D721Med (cell line): ENCODE measurements at places on chromosomes 2 and 18.
A peak's percentile ranks its signal among the peaks of the same experiment; 100 is the strongest.

DNA sequence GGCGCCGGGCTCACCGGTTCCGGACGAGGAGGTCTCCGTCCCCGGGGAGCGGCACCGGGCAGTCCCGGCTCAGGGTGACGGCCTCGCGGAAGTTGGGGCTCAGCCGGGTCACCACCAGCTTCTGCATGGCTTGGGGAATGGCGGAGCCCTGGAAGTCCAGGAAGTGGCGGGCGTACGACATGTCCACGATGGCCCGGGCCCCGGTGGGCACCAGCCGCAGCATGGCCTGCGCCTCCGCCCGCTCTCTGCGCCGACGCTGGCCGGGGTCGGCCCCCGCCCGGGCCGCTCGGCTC, 157 bp downstream of the PTGR3 start:
- no peak for DNase-seq

GRCh38 chr2:179536185-179536584, 271.6 kb upstream of the SESTD1 start:
- DNase-seq = no peak

DNA sequence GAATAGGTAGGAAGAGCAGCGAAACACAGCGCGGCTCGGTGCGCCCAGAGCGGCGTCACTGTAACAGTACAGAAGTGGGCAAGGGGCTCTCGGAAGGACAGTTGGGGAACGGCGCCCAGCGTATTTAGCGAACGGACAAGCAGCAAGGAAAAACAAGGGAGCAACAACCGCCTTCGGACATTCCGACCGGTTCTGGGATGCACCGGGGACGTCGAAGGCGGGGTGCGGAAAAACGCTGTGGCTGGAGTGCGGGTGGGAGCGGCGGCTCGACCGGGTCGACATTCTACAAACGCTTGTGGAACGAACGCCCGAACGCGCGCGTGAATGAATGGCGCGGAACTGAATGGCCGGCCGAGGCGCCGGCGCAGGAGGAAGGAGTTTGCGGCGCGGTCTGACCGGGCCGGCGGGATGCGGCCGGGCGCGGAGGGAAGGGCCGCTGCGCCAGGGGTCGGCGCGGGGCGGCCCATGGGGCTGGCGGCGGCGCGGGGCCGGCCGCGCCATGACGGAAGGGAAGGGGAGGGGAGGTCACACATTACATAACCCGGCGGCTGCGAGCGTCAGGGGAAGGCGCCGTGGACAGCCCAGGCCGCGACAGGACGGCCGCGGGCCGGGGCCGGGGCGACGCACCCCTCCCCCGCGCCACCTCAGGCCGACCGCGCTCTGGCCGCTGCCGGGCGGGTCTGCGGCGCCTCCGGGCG, 605 bp downstream of the REV1 start:
- no peak for DNase-seq

- DNase-seq = no peak
Measured at GRCh38 chr2:146246002-146246735, 1598.7 kb upstream of the ACVR2A start.

GRCh38 chr2:233605680-233606079, 11.8 kb upstream of the UGT1A8 start:
- no peak for DNase-seq

DNA sequence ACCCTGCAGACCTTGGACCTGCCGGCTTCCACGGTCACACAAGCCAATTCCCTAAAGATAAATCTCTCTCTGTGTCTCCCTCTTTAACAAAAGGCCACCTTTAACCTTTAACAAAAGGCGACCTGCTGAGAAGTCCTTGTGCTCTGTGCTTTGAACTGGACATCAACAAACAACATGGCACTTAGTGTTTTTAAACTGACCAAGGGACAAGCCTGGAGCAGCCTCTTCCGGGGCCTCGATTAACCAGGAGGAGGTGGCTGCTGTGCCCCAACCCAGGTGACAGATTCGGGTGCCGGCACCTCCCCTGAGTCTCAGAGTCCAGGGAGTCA, 135.3 kb downstream of the RTP5 start:
- no peak for DNase-seq

GRCh38 chr2:53111406-53111805, 656.2 kb upstream of the CHAC2 start:
- DNase-seq = no peak

DNA sequence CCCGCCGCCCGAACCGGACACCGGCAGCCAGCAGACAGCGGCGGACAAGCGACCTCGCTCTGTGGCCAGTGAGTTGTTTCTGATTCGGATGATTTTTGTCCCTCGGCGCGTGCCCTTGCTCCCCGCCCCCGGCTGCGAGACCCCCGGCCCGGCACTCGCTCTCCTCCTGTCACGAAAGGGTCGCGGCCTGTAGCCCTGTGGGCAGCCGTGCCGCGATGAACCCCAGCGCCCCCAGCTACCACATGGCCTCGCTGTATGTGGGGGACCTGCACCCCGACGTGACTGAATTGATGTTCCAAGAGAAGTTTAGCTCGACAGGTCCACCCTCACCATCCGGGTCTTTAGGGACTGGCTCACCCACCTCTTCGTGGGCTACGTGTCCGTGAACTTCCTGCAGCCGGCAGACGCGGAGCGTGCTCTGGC, 1257.5 kb upstream of the ACVR2A start:
- no peak for DNase-seq

DNA sequence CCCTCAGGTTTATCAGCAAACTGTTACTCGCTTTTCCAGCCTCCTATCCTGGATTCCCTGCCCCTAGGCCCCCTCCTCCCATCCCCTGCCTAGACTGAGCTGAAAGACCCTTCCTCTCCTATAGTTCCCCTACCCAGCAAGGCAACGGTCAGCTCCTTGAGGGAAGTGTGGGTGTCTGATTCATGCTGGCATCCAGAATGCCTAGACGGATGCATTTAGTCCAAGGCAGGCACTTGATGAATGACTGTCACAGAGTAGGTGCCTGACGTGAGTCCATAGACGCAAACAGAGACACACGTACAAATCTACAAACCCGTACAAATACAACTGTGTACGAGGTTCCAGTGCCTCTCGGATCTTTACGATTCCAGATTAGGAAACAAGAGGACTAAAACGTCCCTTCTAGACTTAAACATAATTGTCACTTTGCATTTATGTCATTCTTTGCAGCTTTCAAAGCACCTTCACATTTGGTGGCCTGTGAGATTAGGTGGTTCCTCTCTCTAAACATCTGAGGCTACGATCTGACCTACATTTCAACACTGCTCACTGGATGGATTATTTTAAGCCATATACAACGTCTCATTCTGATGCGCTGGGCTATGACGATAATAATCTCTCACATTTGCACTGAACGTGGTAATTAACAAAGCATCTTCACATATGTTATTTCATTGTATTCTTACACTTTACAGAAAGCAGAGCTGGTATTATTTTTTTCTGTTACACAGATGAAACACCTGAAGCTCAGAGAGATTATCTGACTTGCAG, 36.7 kb downstream of the DNMT3A start:
- peak; percentile 60 for DNase-seq

DNA sequence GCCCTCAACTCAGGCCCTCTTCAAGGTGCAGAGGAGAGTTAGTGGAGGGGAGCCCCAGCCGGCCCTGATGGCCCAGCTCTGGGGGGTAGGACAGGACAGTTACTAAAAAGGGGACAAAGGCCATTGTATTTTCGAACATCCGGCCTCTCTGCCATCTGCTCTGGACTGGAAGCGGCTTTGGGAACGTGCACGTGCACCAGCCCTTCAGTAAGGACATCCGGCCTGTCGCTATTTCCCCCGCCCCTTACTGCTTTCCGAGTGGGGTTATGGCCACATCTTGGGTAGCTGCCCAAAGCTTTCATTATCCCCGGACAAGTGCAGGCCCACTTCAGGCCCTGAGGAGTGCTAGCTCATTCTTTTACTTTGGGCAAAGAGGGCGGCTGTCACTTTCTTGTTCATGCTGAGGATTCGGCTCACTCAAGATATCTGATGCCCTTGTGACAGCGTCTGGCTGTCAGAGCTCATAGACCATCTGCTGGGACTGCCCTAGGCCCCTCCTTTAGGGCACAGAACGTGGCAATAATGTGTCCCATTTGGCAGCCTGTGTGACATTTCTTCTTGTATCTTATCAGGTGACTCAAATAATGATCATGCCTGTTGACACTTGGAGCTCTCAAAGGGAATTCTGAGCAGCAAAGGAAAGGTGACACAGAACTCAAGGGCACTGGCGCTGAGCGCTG, 17.5 kb downstream of the SLC4A3 start:
- no peak for DNase-seq

DNA sequence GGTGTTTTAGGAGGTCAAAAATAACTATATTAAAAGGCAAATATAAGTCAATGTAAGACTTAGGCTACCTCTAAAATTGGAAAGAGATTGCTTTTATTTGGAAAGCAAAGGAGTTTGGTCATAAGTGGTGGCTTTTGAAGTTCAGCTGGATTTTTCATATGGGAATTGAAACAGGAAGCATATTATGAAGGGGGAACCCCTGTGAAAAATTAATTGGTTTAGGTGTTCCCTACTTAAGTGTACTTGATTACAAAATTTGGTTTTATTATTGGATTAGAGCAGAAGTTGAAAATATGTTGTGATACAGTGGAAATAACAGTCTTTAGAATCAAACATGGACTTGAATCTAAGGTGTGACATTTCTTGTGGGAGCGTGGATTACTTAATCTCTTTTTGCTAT, 121.4 kb upstream of the TTC27 start:
- no peak for DNase-seq

DNA sequence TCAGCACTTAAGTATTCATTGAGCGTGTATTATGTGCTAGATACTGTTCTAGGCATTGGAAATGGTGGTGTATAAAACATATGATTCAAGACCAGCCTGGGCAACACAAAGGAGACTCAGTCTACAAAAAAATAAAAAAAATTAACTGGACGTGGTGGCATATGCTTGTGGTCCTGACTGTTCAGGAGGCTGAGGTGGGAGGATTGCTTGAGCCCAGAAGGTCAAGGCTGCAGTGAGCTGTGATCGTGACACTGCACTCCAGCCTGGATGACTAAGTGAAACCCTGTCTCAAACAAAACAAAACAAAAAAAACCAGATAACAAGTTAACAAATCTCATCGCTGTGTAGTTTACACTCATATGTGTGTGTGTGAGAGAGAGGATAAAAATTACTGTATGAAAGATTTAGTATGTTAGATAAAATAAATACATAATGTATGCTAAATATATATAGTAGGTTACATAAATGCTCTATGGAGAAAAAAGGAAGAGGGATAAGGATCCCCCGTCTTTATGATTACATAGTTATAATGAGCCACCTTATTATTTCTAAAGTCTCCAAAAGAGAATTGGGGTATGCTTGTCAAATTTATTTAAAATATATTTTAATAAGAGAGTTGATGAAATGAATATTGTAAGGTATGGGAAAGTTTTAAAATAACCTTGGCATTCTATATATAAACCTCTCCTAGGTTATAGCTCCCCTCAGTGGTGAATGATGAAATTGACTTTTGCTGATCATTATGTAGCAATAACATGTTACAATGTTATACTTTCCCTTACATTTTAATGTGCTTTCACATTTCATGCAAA, 69.2 kb downstream of the EHBP1 start:
- no peak for DNase-seq
